ENCODE measurements at places on chromosomes 13 and 19.

GRCh38 chr19:2329149-2329478 lies 630 bp downstream of the SPPL2B start:
- H3K4me3 ChIP-seq, result peak overlapping the region; percentile 91
- peaks cover 3% of the 10 kb centered on the region for H3K36me3 ChIP-seq
- H3K27ac ChIP-seq, result 0 out of 2 replicates have a peak overlapping the region, but pooled peaks have one; percentile 67
- peak; percentile 59 for DNase-seq
- peaks cover 6% of the 10 kb centered on the region for H3K4me1 ChIP-seq

DNA sequence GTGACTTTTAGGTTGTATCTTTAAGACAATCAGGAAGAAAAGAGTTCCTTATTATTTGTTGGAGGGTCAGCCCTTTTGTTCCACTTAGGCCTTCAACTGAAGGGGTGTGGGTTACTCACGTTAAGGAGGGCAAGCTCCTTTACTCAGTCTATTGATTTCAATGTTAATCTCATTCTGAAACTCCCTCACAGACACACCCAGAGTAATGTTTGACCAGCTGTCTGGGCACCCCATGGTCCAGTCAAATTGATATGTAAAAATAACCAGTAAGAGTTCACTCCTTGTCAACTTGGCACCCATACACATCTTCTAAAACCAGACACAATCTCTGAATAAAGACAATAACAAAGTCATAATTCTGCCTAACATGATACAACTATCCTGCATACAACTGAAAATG lies 292.9 kb downstream of the KLF5 start:
- no peak overlapping the region for H3K4me3 ChIP-seq
- DNase-seq, result no peak
- no peaks in the 10 kb centered on the region for H3K4me1 ChIP-seq
- no peaks in the 10 kb centered on the region for H3K27me3 ChIP-seq

GRCh38 chr19:39351537-39352064 lies 9.4 kb downstream of the SAMD4B start:
- H3K4me1 ChIP-seq, result no peaks in the 10 kb centered on the region
- DNase-seq, result no peak

- no peaks in the 10 kb centered on the region for H3K4me1 ChIP-seq
Measured at GRCh38 chr13:90094357-90094756, 1253.1 kb upstream of the MIR17HG start.

DNA sequence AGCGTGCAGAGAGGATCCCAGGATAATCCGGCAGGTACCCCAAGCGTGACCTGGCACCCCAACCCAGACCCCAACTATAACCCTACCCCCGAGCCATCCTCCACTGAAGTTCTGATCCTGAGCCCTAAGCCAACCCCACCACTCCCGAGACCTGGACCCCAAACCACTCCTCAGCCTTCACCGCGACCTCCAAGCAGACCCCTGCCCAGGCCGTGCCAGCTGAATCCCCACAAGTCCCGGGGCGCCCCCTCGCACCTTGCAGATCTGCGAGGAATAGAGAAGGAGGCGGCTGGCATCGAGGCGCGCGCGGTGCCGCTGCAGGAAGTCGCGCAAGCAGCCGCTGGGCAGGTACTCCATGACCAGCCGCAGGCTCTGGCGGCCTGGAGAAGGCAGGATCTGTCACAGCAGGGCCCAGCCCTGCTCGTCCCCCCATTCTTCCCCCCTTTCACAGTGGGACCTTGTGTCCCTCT lies 10.1 kb upstream of the INSL3 start:
- peak overlapping the region; percentile 62 for H3K4me3 ChIP-seq
- peak overlapping the region; percentile 47 for H3K27ac ChIP-seq
- H3K4me1 ChIP-seq, result no peaks in the 10 kb centered on the region
- no peaks in the 10 kb centered on the region for H3K27me3 ChIP-seq

DNA sequence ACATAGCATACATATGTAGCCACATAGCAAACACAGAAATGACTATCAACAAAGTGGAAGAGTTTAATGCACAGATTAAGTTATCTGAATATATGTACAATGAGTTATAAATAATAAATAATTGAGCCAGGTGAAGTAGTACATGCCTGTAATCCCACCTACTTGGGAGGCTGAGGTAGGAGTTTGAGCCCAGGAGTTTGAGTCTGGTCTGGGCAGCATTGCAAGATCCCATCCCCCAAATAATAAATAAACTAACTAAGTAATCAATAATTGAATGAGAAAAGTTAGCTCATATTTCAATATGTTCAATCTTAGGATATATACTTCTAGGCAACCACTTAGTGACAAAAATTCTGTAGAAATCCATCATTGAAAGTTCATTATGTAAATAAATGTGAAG lies 1.7 kb downstream of the CARD8 start:
- H3K27me3 ChIP-seq, result no peaks in the 10 kb centered on the region
- H3K4me1 ChIP-seq, result no peaks in the 10 kb centered on the region
- H3K27ac ChIP-seq, result no peak overlapping the region
- no peak overlapping the region for H3K4me3 ChIP-seq

- no peaks in the 10 kb centered on the region for H3K4me1 ChIP-seq
- no peak overlapping the region for H3K4me3 ChIP-seq
- H3K27ac ChIP-seq, result no peak overlapping the region
- no peaks in the 10 kb centered on the region for H3K27me3 ChIP-seq
- no peaks in the 10 kb centered on the region for H3K36me3 ChIP-seq
- peak; percentile 59 for DNase-seq
Measured at GRCh38 chr13:80979035-80979641, 638.2 kb upstream of the SPRY2 start.

DNA sequence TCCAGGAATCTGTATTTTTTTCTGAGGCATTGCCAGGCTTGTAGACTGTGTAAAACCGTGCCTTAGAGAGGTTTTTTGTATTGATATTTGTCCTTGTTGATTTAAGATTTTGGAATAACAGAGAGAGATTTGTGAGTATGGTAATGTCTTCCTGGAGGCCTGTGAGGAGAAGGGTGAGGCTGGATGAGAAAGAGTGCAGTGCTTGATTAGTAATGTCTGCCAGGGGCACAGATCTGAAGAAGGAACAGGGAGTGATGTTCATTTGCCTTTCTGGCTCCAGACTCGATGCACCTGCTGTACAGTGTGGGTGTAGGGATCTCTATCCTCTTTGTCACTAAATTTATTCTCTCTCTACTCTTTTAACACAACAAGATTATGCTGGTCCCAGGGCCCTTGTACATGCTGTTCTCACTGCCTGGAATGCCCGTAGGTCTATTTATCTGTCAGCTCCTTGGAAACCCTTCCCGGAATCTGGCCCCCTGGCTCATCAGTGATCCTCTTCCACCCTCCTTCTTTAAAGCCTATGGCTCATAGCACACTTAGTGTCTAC lies 4.2 kb downstream of the FIZ1 start:
- DNase-seq, result no peak
- peaks cover 6% of the 10 kb centered on the region for H3K4me1 ChIP-seq
- no peak overlapping the region for H3K4me3 ChIP-seq
- peaks cover 20% of the 10 kb centered on the region for H3K36me3 ChIP-seq
- no peak overlapping the region for H3K27ac ChIP-seq

DNA sequence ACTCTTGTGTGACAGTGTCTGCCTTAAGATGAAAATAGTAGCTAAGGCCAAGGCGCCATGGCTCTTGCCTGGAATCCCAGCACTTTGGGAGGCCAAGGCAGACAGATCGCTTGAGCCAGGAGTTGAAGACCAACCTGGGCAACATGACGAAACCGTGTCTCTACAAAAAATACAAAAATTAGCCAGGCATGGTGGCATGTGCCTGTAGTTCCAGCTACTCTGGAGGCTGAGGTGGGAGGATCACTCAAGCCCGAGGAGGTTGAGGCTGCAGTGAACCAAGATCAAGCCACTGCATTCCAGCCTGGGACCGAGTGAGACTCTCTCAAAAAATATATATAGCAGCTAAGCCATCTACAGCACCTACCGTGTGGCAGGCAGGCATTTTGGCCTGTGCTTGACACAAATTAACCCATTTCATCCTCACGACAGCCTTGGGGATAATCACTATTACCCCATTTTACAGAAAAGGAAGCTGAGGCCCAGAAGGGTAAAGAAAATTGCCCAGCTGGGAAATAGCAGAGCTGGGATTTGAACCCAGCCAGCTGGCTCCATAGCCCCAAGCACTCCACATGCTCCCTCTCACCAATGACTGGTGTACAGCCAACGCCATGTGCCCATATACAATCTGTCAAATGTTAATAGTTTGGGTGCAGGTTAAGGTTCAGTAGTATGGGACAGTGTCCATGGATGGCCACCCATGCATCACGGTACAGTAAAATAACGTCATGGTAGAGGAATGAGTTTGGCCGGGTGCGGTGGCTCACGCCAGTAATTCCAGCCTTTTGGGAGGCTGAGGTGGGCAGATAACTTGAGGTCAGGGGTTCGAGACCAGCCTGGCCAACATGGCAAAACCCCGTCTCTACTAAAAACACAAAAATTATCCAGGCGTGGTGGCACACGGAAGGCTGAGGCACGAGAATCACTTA lies 3.1 kb downstream of the SLC1A5 start:
- H3K4me3 ChIP-seq, result peak overlapping the region; percentile 62
- H3K36me3 ChIP-seq, result peaks cover 27% of the 10 kb centered on the region
- H3K4me1 ChIP-seq, result peaks cover 18% of the 10 kb centered on the region
- H3K27ac ChIP-seq, result no peak overlapping the region
- DNase-seq, result no peak
- no peaks in the 10 kb centered on the region for H3K27me3 ChIP-seq

GRCh38 chr13:20904908-20905307 lies 2.4 kb upstream of the XPO4 start:
- no peak overlapping the region for H3K4me3 ChIP-seq
- H3K36me3 ChIP-seq, result peaks cover 2% of the 10 kb centered on the region
- no peak overlapping the region for H3K27ac ChIP-seq
- DNase-seq, result no peak

GRCh38 chr19:956766-957440 lies 27.2 kb upstream of the WDR18 start:
- no peak overlapping the region for H3K27ac ChIP-seq
- no peaks in the 10 kb centered on the region for H3K27me3 ChIP-seq
- H3K4me1 ChIP-seq, result peaks cover 5% of the 10 kb centered on the region

- H3K36me3 ChIP-seq, result no peaks in the 10 kb centered on the region
- no peak overlapping the region for H3K4me3 ChIP-seq
- no peak overlapping the region for H3K27ac ChIP-seq
Measured at GRCh38 chr13:39789451-39789850, 134.0 kb downstream of the COG6 start.

- no peaks in the 10 kb centered on the region for H3K27me3 ChIP-seq
- peak overlapping the region; percentile 87 for H3K4me3 ChIP-seq
- H3K36me3 ChIP-seq, result no peaks in the 10 kb centered on the region
Measured at GRCh38 chr19:55115446-55116065, 1.9 kb downstream of the PPP1R12C start.

DNA sequence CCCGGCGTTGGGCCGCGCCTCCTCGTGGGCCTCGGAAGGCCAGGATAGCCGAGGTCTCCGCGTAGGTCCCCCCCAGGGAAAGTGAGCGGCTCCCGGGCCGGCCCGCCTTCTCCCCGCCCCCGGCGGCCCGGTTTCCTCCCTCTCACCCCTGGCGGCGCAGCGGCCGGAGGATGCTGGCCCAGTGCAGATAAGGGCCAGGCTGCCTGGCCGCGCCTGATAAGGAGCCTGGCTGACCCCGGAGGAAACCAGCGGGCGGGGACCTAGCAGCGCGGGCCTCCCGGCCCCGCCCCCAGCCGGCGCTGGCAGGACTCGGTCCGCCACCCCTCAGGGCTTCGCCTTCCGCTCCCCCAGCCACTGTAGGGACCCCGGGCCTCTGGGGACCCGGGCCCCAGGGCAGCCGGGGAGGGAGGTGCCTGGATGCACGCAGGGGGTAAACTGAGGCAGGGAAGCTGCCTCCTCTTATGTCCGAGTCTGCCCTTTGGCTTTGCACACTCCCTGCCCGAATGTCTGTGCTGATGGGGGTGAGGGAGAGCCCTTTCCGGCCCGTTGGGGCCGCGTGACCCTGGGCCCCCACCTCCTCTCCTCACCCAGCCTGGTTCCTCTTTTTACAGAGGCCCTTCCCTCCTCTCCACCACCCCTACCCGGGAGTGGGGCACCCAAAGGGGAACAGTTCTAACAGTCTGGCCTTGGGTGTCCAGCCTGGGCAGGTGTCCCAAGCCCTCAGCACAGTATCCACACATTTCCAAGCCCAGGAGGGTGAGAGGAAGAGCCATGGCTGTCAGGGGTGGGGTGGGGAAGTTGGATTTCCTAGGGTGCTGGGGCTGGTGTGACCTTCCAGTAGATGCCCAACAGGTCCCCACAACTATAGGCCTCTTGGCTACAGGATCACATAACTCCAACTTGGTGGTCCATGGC lies at the start of gene LYL1:
LYL1 (minus strand) TSS at position 193 of the 915 bp plus-strand sequence. CDS start 1,687 bp downstream, outside the sequence.
- H3K27me3 ChIP-seq, result no peaks in the 10 kb centered on the region
- peaks cover 24% of the 10 kb centered on the region for H3K4me1 ChIP-seq
- peak within 1 kb of the TSS; percentile 51 for H3K4me3 ChIP-seq

DNA sequence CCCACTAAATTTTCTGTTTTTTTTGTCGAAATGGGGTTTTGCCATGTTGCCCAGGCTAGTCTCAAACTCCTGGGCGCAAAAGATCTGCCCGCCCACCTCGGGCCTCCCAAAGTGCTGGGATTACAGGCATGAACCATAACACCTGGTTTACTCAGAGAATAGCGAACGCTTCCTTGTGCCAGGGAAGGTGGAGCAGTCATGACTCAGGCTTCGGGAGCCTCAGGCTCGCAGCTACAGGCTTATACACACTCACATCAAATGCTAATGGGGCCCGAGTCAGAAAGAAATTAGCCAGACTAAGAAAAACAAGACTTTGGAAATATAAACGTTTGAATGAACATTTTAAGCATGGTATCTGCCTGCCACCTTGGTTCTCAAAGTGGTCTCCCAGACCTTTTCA lies 11.0 kb upstream of the TPT1 start:
- no peak overlapping the region for H3K4me3 ChIP-seq
- no peak for DNase-seq
- H3K27ac ChIP-seq, result no peak overlapping the region
- peaks cover 36% of the 10 kb centered on the region for H3K36me3 ChIP-seq
- no peaks in the 10 kb centered on the region for H3K4me1 ChIP-seq

- DNase-seq, result no peak
- peak overlapping the region; percentile 98 for H3K27ac ChIP-seq
- H3K4me3 ChIP-seq, result no peak overlapping the region
Measured at GRCh38 chr13:97274829-97275649, 52.9 kb downstream of the MBNL2 start.

GRCh38 chr19:17327654-17328516 lies 6.8 kb downstream of the ANO8 start:
- peak; percentile 85 for DNase-seq
- no peak overlapping the region for H3K27ac ChIP-seq
- H3K36me3 ChIP-seq, result no peaks in the 10 kb centered on the region
- no peak overlapping the region for H3K4me3 ChIP-seq
- H3K4me1 ChIP-seq, result no peaks in the 10 kb centered on the region

DNA sequence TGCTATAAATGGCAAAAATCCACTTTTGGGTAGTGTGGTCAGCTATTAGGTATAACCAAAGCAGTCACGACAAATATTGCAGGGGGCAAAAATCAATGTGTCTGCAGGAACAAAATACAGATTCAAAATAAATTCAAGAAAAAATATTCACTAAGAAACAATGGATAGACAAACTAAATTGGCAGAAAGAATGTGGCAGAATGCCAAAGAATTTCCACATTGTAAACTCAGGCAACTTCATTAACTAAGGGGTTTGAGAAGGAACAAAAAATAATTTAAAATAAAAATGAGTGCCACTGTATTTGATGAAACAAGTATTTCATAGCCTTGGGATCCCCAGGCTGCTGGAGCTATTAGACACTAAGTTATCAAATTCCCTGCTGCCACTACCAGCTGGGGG lies 193.1 kb downstream of the VWA8 start:
- H3K27ac ChIP-seq, result no peak overlapping the region
- H3K36me3 ChIP-seq, result no peaks in the 10 kb centered on the region
- DNase-seq, result no peak
- no peaks in the 10 kb centered on the region for H3K27me3 ChIP-seq
- H3K4me1 ChIP-seq, result no peaks in the 10 kb centered on the region
